Endothelial cell (in vitro differentiated cells): ENCODE measurements at places on chromosomes 13 and 19.

DNA sequence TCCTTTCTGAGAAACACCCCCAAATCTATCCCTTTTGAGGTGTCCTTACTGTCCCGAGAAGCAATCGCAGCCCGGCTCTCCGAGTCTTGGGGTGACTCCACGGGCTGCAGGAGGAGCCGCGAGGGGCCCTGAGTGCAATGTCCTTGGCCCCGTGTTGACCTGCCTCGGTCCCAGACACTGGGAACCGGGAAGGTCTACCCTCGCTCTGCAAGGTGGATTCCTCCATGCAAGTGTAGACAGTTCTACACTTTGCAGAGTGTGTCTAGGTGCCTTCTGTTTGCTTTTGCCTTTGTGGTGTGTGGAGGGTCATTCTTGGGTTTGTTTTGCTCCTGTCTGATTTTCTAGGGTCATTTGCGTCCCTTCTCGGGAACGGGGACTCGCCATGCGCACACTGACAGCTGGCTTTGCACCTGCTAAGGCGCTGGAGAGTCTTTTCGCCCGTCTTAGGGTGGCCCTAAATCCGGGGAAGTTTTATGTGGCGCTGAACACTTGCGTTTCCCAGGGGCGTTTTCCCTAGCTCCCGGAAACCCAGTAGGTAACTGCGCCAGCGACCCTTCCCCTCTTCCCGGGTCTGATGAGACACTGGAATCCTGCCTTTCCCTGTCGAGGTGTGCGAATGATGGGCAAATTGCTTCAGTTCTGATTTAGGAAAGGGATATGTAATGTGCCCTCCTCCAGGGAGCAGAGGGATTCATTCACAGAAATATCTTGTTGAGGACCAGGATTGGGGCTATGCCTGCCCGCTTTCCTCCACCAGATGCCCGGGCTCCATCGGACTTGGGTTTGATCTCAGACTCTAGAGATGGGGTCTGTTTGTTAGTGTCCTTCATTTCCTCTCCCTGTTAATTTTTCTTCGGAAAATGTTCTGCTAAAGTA, 755 bp downstream of the SERTM1 start:
- DNase-seq: no peak

DNA sequence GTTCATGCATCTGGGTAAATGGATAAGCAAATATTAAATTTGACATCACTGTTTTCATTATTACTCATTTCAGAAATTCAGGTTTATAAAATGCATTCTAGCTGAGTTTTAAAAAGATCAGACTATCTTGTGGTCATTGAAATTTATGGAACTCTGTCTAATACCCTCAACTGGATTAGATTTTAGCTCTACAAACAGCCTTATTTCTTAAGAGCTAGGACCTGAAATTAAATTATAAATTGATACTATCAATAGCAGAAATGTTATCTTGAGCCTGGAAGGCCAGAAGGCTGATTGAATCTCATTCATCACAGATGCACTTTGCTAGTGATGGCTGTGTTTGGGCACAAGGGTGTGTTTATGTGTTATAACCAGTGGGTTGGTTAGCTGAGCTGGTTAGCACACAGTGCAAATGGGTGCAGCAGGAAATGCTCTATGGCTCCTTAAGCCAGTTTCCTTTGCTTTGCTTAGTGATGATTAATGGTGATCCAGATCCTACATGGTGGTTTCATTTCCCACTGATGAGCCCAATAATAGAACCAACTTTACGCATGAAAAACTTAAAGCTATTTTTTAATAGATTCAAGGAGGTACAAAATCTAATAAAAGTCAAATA, 310.8 kb upstream of the KLF12 start:
- DNase-seq: no peak

DNA sequence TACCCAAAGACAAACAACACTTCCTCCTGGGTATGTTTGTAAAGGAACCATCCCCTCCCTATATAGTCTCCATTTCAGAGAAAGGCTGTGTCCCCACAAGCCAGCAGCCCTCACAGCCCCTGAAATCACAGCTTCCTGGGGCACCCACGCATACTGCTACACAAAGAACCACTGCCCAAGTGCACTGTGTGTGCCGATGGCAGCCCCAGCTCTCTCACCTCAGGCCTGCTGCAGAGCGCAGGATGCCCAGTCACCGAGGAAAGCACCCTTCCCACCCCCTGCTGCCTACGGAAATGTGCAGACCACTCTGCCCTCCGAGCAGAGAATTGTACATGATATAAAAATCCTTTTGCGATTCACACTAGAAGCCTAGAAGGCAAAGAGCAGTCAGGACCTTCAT, 39.4 kb downstream of the SOHLH2 start:
- no peak for DNase-seq

GRCh38 chr13:36436811-36437210, 4.5 kb downstream of the CCNA1 start:
- DNase-seq: no peak

GRCh38 chr13:79237981-79238380, 168.1 kb downstream of the RBM26 start:
- no peak for DNase-seq

DNA sequence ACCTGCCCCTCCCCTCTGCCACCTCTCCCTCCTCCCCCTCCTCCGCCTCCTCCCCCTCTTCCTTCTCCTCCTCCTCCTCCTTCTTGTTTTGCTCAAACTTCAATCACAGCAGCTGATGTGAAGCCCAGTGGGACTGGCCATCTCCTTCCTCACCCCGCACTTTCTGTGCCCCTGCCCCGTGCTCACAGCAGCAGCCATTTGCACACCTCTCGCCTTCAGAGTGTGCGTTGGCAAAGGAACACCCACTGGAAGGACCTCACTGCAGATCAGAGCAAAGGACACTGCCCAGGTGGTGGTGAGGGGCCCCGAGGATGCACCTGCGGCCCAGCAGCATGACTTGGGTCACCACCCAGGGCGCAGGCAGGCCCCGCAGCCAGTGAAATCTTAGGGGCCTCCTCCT, 98.8 kb downstream of the SOX1 start:
- no peak for DNase-seq

DNA sequence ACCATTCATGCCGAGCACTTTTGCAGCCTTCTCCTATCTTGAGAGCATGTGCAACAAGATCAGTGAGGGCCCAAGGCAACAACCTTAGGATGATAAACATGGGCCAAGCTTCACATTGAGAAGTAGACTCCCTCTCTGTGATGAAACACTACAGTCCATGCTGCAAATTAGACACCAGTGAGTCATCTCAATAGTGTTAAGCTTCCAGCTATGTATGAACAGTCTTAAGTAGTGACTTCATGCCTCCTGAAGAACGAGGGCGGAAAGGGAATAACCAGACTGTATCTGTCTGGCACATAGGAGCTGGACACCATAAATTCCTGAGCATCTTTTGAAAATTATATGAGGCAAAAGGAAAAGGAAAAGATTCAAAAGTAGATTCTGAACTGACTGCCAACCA, 309.9 kb upstream of the SLITRK1 start:
- DNase-seq: no peak

GRCh38 chr19:58474291-58474996, 1.7 kb upstream of the ZNF446 start:
- no peak for DNase-seq

DNA sequence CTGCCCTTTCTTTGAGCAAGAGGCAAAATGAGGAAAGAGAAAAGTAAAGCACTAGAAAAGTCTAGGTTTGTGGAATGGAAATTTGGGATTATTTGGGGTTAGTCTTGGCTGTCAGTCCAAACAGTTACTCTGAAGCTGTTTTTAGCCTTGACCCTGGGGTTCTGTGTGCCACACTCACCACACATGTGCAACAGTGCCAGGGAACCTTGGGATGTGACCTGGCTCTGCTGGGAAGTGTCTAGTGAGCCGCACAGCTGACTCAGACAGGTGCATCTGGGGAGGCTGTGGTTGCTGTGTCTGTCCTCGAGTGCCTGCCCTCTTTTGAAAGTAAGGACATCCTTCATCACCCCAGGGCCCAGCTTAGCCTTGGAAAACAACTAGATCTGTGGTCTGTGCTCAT, 15.8 kb downstream of the MICOS13 start:
- no peak for DNase-seq

DNA sequence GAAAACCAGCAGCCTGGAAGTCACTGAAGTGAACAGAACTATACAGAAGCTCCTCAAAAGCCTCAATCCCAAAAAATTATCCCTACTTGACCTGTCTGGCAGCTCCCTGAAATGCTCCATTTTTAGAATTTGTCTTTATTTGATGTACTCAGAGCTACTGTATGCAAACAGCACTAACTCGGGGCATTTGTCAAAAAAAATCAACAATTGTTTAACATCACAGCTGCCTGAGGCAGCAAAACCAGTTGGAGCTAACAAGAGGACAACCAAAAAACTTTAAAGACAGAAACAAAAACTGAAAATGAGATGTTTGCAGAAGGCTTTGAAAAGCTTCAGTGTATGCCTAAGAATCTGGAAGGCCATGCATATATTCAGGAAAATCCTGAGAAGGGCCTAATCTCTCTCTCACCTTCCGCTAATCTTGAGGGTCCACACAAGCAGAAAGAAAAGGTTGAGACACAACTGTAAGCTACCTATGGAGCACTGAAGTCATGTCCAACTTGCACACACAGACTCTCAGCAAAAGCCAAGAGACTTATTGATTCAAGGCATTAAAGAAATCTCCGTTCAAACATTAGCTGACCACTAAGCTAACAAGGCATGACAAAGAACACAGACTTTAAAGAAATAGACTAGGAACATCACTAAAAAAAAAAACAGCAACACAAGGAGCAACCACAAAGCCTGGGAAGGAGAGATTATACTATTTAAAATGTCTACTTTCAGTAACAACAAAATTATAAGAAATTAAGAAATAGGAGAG, 16.1 kb downstream of the VWA8 start:
- DNase-seq: no peak

- DNase-seq: no peak
Observed at GRCh38 chr13:34347784-34348573, 530.0 kb downstream of the RFC3 start.

DNA sequence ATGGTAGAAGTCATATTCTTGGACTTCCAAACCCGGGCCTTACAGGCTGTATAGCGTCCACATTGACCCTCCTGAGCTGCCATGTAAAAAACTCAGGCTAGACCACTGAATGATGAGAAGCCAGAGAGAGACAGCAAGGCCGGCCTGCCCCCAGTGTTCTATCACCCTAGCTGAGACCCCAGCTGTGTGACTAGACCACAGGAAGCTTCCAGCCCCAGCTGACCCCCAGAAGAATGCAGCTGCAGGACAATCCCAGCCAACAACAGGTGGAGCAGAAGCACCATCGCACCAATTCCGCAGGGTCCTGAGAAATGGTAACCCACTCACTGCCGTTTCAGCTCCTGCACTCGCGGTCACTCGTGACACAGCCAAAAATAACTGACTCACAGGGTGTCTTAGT, 2.9 kb upstream of the ATP11A start:
- DNase-seq: no peak

- DNase-seq: no peak
Observed at GRCh38 chr13:40433577-40433976, 232.9 kb downstream of the FOXO1 start.

GRCh38 chr13:20435616-20436368, 89.9 kb downstream of the CRYL1 start:
- DNase-seq: no peak

GRCh38 chr13:85896516-85897450, 97.6 kb upstream of the SLITRK6 start:
- no peak for DNase-seq

DNA sequence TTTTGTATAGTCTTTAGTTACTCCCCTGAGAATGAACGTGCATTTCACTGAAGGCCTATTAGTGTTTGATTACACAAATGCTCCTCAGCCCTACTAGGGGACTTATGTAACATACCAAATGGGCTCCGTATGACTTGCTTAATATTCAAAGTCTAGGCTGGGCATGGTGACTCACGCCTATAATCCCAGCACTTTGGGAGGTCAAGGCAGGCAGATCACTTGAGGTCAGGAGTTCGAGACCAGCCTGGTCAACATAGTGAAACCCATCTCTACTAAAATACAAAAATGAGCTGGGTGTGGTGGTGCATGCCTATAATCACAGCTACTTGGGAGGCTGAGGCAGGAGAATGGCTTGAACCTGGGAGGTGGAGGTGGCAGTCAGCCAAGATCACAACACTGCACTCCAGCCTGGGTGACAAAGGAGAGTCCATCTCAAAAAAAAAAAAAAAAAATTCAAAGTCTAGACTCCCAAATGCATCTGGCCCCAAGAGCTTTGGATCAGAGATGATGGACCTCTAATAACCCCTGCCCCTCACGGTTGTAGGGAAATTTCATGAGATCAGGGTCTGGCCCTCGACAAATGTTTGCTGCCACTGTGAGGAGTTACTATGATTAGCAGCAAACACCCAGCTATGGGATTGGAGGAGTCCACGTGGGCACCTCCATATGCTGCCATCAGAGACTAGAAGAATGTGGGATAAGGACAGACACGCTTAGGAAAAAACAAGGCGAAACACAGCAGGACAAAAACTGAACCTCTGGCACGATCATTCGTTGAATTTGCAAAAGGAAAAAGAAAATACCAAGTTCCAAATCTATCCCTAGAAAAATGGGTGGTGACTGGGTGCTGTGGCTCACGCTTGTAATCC, 4.6 kb downstream of the FBXO17 start:
- DNase-seq: no peak

DNA sequence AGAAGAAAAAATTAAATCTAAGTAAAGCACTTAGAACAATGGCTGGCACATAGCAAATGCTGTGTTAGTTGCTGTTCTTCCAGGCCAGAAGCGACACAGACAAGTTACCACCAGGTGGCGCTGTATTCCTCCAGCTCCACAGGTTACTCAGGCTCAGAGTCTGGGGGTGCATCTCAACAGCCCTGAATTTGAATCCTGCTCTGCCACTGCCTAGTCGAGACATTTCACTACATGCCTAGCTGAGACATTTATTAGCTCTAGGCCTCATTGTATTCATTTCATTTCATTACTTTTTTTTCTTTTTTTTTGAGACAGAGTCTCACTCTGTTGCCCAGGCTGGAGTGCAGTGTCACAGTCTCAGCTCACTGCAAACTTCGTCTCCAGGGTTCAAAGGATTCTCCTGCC, 16.4 kb upstream of the CYP2B6 start:
- DNase-seq: peak; percentile 74

DNA sequence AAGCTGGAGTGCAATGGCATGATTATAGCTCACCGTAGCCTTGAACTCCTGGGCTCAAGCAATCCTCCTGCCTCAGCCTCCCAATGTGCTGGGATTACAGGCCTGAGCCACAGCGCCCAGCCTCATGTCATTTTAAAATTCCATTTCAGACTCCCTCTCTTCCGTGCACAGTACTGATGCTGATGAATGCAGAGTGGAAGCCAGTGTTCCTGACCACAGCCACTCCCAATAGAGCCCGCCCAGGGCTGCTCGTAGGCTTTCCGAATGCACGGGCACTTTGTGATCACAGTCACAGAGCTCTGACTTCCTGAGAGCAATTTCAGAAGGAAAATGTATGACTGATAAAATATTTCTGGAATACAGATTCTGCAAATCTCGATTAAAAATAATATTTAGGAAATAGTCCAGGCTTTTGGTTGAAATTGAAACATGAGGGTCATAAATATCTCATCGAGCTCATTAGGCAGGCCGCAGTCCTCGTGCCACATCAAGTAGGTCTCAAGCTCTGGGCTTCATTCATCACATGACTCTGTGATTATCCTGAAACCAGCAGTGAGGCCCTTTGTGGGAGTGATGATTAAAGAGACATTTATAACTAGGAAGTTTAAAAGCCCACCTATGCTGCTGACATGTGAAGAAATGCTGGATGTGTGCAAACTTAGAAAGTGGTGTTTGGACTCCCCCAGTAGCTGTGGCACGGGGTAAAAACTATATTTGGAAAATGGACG, 38.9 kb upstream of the AMER2 start:
- DNase-seq: no peak
